ENCODE measurements at places on chromosomes 6 and 20.

DNA sequence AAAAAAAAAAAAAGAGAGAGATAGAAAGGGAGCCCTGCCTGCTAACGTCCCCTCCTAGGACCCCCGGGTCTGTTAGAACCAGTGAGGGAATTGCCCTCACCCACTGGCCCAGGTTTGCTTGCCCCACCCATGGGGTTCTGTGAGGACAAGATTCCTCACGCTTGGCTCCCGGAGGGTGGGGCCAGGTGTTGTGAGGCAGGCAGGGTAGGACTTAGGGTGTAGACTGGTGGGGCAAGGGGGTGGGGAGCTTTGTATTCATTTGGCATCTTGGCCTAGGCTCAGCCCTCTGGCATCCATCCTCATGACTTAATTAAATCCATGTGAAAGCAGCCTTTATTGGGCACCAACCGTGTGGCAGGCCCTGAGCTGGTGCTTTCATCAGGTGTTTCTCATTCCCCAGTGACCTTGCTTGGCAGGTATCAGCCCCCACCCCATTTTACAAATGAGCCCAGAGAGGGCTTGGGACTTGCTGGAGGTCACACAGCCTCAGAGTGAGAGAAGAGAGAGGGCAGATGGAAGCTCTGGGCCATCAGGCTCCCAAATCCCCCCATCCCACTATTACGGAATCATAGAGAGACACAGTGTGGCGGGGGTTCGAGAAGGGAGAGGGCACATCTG is 19.0 kb downstream of the RAB44 start:
- no peak for DNase-seq

GRCh38 chr20:14609328-14610221 is 272.2 kb upstream of the FLRT3 start:
- no peak for DNase-seq

DNA sequence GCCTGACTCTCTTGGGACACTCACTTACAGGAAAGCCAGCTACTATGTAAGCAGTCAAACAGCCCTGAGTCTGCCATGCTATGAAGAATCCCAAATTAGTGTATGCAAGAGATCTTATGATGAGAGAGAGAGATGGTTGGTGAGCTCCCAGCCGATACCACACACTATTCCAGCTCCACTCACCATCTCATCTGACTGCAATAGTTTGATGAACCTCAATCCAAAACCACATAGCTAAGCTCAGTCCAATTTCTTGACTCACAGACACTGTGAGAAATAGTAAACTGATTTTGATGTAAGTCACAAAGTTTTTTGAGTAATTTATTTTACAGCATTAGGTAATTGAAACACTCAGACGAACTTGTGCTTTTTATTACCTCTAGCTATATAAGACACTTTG is 441.4 kb downstream of the COL12A1 start:
- DNase-seq: no peak

DNA sequence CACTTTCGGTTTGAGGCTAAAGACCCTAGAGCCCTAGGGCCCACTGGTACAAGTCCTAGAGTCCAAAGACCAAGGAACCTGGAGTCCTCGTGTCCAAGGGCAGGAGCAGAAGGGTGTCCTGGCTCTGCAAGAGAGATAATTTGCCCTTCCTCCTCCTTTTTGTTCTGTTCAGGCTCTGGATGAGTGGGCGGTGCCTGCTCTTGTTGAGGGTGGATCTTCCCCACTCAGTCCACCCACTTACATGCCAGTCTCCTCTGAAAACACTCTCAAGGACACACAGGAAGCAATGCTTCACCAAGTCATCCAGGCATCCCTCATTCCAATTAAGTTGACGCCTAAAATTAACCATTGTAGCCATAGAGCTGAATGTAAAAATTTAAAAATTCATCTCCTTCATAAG is 102.1 kb downstream of the UST start:
- DNase-seq: no peak

- DNase-seq: no peak
Observed at GRCh38 chr6:4910037-4910760, 93.6 kb downstream of the RPP40 start.

GRCh38 chr20:15923030-15923776 is 650.0 kb downstream of the KIF16B start:
- DNase-seq: no peak

GRCh38 chr6:135165031-135165430 is 16.1 kb upstream of the MYB start:
- DNase-seq: no peak

DNA sequence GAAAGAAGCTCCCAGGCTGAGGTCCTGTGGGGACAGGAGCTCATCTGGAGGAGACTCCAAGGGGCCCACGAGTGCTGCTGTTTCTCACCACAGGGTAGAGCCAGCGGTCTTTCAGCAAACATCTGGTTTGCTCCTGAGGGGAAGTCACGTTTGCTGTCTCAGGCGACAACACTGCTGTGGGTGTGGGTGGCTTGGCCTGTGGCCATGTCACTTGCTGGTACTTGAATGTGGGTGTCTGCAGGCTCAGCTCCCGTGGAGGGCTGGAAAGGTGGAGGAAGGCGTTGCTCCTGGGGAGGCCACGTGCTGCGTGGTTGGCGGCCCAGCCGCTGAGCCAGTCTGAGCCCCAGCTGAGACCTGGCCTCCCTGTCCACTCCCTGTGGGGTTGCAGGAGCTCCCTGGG is 52.8 kb upstream of the MPC1 start:
- DNase-seq: no peak

DNA sequence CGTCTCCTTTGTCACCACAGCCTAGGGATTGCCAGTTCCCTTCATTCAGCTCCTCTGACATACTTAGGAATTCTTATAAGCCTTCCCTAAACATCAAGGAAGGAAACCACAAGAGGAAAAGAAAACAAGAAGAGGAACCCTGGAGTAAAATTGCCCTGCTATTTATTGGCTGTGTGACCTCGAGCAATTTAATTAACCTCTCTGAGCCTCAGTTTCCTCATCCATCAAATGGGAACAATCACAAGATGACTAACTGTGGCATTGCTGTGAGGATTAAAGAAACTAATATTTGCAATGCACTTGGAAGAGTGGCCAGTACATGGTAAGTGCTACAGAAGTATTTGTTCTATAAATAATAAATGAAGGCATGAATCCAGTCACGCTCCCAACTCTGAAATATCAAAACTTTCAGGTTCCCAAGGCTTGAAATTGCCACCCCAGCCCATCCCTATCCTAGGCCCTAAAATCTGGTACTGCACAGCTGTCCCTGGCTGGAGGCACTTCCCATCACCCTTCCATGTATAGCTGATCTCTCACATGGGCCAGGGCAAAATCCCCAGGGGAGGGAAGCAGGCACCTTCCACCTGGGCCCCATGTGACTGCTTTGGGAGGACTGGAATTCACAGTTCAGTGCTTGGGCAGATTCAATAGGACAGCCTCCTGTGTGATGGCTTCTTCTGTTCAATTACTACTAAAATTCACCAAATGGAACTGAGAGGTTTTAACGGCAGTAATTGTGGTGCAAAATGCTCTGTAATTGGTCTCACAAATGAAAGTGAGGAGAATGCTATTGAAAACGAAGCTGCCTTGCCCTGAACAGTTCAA is 78.0 kb upstream of the MAFB start:
- DNase-seq: no peak

GRCh38 chr6:4280707-4281106 is 145.3 kb upstream of the ECI2 start:
- DNase-seq: no peak

DNA sequence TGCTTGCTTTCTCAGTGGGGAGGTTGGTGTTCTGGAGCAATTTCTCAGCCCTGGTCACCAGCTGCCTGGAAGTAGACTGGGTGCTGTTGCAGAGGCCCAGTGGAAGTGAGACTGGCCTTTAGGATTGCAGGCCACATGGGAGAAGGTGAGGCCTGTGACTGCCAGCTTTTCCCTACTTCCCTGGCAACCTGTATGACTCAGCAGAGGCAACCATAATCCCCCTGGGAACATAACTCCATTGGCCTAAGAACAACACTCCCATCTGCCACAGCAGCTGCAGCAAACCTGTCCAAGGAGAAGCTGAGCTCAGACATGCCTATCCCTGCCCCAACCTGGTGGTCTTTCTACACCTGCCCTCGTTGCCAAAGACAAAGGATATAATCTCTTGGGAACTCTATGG is 473.5 kb upstream of the SPTLC3 start:
- DNase-seq: no peak

GRCh38 chr6:33781131-33781975 is 7.6 kb downstream of the LEMD2 start:
- DNase-seq: no peak

DNA sequence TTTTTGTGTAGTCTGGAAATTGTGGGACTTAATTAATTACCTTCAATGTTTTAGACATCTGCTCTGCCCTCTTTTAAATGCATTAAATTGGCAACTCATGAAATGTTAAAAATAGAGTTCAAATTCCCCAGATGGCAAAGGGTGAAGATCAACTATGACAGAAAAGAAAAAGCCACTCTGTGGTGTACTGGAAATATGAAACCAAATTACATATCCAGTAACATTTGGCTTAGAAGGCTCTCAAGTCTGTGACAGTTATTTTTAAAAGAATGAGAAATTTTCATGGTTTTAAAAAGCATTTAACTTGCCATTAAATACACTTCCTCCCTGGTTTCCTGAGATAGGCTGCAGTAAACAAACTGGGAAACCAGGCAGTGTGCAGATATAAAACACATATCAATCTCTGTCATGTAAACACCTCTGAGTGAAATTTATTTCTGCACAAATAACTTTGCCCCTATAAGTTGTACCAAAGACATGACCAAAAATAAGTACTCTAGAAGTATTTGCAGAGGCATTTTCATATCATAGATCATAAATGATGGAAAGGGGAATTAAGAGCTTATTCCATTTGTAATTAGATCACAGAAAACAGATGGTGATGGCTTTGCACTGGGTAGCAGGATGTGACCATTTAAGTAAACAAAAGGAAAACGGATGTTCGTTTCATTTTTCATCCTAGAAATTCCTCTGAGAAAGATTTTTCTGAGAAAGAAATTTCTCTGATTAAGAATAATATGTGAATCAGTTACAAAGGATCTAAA is 360.1 kb downstream of the SAMD5 start:
- DNase-seq: no peak

DNA sequence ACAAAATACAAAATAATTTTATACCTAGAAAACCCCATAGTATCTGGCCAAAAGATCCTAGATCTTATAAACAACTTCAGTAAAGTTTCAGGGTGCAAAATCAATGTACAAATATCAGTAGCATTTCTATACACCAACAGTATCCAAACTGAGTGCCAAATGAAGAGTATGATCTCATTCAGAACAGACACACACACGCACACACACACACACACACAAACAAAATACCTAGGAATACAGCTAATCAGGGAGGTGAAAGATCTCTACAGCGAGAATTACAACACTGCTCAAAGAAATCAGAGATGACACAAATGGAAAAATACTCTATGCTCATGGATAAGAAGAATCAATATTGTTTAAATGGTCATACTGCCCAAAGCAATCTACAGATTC is 49.2 kb downstream of the TOMM6 start:
- no peak for DNase-seq

- no peak for DNase-seq
Observed at GRCh38 chr20:25860531-25861150, 164.0 kb upstream of the ZNF337 start.

GRCh38 chr6:10413850-10414738 is 780 bp downstream of the TFAP2A start:
- DNase-seq: no peak

- no peak for DNase-seq
Observed at GRCh38 chr6:143545976-143546547, 34.5 kb upstream of the FUCA2 start.

GRCh38 chr6:55659304-55659703 is 80.3 kb upstream of the HMGCLL1 start:
- no peak for DNase-seq

DNA sequence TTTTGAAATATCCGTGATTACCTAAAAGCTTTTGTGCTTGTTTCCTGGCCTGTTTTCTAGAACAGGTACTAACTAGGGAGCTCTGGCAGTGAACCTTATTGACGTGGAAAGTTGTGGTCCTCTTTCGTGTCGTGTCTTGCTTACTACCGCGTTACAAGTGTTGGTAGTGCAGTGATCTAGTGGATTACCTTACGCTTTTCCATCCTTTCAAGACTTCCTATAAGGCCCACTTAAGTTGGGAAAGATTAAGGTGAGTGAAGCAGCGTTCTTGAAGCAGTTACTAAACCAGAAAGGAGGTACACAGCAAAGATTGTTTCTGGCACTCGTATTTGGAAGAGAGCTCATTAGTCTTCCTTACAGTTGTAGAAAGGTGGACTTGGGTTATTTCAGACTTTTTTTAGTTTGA is 1.9 kb downstream of the PNRC1 start:
- DNase-seq: no peak

- no peak for DNase-seq
Observed at GRCh38 chr6:162621246-162621645, 106.3 kb downstream of the PRKN start.

GRCh38 chr6:36913082-36913481 is 27.3 kb downstream of the C6orf89 start:
- DNase-seq: no peak

DNA sequence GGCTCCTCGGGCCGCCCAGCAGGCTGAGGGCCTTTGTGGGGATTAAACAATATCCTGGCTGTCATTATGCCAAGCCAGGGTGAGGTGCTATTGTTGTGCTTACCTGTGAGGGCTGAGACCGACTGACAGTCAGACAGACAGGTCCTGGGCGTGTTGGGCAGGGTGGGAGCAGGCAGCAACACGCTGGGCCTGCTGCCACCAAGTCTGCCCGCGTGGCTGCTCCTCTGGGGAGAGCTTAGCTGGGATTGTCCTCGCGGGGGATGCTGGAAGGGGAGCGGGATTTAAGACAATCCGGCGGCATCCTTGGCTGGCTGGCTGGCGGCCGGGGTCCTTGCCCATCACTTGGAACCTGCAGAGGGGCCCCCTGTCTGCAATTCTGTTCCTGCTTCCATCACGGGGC is 20.0 kb downstream of the ITPR3 start:
- DNase-seq: no peak

DNA sequence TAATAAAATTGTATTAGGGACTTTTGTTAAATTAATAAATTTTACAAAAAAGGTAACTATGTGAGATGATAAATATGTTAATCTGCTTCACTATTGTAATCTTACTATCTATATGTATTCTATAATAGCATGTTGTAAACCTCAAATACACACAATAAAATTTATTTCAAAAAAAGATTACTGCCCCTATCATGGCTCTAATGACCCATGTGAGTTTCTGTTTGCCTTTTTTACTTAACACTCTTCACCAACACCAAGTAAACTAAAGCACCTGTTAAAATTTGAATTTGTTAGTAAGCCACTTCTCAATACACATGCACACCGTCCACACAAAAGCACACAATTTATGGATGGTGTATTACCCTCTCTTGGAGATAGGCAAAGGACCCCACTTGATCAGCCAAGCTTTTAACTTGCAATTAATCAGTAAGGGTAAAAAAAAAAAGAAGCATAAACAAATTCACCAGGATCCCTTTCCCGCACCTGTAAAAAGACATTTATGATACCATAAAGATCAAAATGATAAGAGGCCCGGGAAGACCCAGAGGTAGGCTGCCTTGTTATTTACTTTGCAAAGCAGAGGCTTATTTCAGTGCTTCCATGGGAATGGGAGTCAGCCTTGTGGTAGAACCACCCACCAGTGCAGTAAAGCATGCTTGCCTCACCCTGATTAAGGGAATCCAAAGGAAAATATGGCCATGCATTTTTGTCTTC is 28.6 kb upstream of the PKHD1 start:
- DNase-seq: no peak
